Skin of body (tissue), 3 donors: ENCODE measurements at places on chromosomes 2 and 18. TPM values are rescaled to one million over a fixed set of nuclear protein-coding genes. Genes with fewer than 3 reads are reported as not detected.

GRCh38 chr2:65351948-65352595 lies 80.3 kb downstream of the SPRED2 start:
- DNase-seq, result no peak

- DNase-seq, result no peak
Measured at GRCh38 chr18:37252342-37252741, 313.3 kb downstream of the CELF4 start.

GRCh38 chr2:220114443-220114842 lies 487.0 kb downstream of the SLC4A3 start:
- DNase-seq, result no peak

- no peak for DNase-seq
Measured at GRCh38 chr2:15539999-15540398, 21.1 kb downstream of the NBAS start.

GRCh38 chr2:85753035-85753524 lies 711 bp upstream of the ATOH8 start:
- no peak for DNase-seq

DNA sequence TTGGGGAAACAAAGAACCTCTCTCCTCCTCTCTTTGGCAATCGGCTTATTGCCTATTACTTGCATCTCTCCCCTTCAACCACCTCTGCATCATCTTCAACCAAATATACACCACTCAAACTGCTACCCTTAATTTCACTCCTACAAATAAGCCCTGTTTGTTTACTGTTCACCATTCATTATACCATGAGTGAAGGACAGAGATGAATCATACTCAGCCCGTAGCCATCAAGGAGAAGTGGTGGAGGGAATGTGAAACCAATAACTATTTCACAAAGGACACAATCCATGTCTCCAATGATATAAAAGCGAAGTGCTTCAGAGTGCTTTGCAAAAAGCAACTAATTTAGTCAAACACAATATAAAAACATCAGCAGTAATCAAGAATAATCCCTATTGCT lies 76.8 kb downstream of the CACNB4 start:
- no peak for DNase-seq

DNA sequence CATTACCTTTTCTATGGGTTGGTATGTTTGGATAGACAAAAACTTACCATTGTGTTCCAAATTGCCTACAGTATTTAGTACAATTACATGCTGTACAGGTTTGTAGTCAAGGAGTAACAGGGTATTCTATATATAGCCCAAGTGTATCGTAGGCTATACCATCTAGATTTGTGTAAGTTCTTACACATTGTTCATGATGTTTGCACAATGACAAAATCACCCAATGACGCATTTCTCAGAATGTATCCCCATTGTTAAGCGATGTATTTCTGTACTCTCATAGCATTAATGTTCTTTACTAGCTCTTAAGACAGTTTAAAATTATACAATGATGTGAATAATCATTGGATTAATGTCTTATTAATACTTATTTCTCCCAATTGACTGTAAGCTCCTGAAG lies 16.7 kb downstream of the TACR1 start:
- no peak for DNase-seq

Gene HMSD
- 0.20 TPM for total RNA-seq
